ENCODE measurements at places on chromosomes 3 and 15.

DNA sequence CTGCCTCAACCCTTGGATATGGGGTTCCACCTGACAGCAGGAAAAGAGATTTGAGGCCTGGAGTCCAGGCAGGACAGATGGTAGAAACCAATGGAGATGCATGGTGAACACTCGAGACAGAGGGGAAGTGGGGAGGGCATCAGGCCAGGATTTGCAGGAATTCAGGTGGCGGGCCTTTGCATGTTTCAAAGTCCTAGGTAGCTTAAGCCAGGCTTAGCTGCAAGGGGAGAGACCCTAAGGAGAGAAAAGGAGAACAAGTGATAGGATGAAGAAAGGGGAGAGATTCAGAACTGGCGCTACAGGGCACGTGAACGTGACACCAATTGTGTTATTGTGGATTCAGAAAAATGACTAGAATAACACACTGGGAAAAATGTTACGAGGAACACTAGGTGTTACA, 182.6 kb downstream of the PDZRN3 start:
- DNase-seq = no peak
- H3K4me1 ChIP-seq = peaks cover 16% of the 10 kb centered on the region
- H3K4me3 ChIP-seq = no peak overlapping the region

DNA sequence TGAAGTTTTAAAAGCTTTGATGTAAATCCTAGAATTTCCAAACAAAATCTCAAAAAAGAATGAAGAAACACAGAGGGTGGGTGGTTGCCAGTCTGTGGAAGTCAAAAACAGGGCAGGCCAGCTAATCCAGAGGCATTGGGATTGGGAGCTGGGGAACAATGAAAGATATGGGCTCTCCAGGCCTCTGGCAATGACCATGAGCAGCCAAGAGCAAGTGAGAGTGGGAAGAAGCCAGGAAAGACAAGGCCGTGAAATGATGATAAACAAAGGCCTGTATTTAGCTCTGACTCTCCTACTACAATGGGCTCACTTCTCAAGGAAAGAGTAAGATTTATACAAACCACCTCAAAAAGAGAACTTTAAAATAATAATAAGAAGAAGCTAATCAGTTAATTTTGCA, 248.5 kb downstream of the ZMAT3 start:
- DNase-seq = no peak
- H3K36me3 ChIP-seq = no peaks in the 10 kb centered on the region
- no peak overlapping the region for H3K27ac ChIP-seq
- no peaks in the 10 kb centered on the region for H3K27me3 ChIP-seq
- H3K4me3 ChIP-seq = no peak overlapping the region
- H3K4me1 ChIP-seq = no peaks in the 10 kb centered on the region

GRCh38 chr15:56241374-56242105, 2.1 kb downstream of the RFX7 start:
- H3K27ac ChIP-seq = peak overlapping the region; percentile 36
- DNase-seq = no peak
- peaks cover 57% of the 10 kb centered on the region for H3K4me1 ChIP-seq
- peaks cover 5% of the 10 kb centered on the region for H3K36me3 ChIP-seq

- peaks cover 12% of the 10 kb centered on the region for H3K4me1 ChIP-seq
- DNase-seq = no peak
- no peak overlapping the region for H3K27ac ChIP-seq
Measured at GRCh38 chr3:66496301-66496700, 4.5 kb downstream of the LRIG1 start.

DNA sequence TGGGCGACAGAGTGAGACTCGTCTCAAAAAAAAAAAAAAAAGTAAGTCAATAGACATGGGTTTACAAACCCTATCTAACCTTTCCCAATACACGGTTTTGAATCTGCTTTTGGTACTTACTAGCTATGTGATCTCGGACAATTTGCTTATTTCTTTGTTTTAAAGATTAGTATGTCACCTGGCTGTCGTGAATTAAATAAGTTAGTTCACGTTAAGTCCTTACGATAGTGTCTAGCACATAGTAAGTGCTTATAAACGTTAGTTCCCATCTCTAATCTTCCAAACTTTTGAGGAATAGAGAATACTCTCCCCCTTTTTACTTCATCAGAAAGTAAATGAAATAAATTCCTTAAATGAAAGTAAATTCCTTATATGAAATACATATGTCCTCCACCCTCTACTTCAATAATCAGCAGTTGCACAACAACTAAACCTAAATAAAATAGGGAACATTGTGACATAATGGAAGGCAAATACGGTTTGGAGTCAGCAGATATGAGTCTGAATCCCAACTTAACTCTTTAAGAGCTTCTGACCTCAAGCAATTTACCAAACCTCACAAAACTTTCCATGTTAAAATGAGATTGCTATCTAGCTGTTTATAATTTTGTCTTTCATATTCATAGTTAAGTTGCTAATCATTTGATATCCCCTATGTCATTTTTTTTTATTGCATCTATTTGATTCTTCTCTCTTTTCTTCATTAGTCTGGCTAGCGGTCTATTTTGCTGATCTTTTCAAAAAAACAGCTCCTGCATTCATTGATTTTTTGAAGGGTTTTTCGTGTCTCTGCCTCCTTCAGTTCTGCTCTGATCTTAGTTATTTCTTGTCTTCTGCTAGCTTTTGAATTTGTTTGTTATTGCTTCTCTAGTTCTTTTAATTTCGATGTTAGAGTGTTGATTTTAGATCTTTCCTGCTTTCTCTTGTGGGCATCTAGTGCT, 134.6 kb downstream of the PEAK1 start:
- 0 out of 2 replicates have a peak overlapping the region, but pooled peaks have one; percentile 22 for H3K27ac ChIP-seq
- H3K36me3 ChIP-seq = peaks cover 28% of the 10 kb centered on the region
- no peak overlapping the region for H3K4me3 ChIP-seq
- H3K4me1 ChIP-seq = peaks cover 67% of the 10 kb centered on the region
- no peak for DNase-seq

- no peak overlapping the region for H3K4me3 ChIP-seq
- H3K27me3 ChIP-seq = peaks cover 42% of the 10 kb centered on the region
- no peak overlapping the region for H3K27ac ChIP-seq
- no peaks in the 10 kb centered on the region for H3K36me3 ChIP-seq
Measured at GRCh38 chr15:77568014-77568972, 64.4 kb downstream of the LINGO1 start.

DNA sequence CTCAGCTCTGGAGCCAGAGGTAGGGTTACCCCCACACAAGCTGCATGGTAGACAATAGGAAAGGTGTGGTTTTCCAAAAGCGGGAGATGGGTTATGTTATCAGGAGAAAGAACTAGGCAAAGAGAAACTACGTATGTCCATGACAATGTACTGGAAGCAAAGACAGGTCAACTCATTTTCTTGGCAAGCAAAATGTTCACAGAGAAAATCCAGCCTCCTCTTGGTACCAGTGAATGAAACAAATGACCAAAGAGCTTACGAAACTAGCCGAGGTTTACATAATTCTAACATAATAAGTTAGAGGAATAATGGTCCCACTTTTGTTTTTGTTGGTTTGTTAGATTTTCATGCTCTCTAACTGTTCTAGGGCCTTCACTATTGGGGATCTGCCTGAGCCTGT, 338.1 kb upstream of the TGFBR2 start:
- H3K36me3 ChIP-seq = peaks cover 37% of the 10 kb centered on the region
- H3K27ac ChIP-seq = no peak overlapping the region
- no peak overlapping the region for H3K4me3 ChIP-seq
- DNase-seq = no peak

GRCh38 chr15:48641416-48641815, 4.1 kb downstream of the FBN1 start:
- peak overlapping the region; percentile 75 for H3K27ac ChIP-seq
- peaks cover 58% of the 10 kb centered on the region for H3K4me1 ChIP-seq
- H3K4me3 ChIP-seq = peak overlapping the region; percentile 100
- H3K36me3 ChIP-seq = peaks cover 72% of the 10 kb centered on the region
- peaks cover 13% of the 10 kb centered on the region for H3K27me3 ChIP-seq
- no peak for DNase-seq

- DNase-seq = no peak
Measured at GRCh38 chr3:188342991-188343732, 189.2 kb downstream of the LPP start.

DNA sequence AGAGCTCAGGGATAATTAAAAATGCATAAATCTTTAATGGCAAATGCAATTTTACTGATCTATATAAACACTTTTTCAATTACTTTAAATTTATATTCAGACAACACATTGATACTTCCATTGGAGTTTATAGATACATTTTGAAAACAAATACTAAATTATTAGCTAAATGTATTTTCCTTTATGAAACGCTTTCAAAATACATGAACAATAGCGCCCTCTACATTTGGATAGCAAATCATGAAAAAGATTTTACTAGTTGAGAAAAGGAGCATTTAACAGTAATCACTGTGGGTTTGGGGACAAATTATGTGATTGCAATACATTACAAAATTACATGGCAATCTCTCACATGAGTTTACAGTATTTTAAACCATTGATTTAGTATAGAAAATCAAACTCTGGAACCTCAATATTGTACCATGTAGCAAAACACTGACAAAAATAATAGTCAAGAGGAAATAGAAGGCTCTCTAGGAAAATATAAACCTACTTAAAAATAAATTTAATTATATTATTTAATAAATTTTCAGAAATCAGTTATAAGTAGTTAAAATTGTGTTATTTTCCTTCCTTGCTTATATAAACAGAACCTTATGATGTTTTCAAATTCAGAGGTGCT, 207.9 kb downstream of the ZIC1 start:
- H3K27me3 ChIP-seq = no peaks in the 10 kb centered on the region
- no peak overlapping the region for H3K4me3 ChIP-seq

DNA sequence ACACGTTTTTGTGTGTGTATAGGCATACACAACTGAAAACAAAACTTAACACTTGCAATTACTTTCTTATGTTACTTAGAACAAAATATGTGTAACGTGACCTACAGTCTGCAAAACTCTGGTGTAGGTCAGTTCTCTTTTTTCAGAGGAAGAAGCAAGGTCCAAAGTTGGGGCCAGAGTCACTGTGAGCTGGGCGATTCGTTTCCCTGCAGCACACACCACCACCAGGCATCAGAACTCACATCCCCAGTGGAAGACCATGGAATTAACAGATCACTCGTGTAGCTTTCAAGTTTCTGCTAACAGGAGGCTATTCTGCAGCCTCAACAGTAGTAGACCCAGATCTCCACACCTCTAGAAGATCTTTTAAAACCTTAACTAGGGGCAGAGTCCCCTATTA, 25.8 kb downstream of the ANP32A start:
- peak overlapping the region; percentile 67 for H3K4me3 ChIP-seq
- H3K36me3 ChIP-seq = peaks cover 7% of the 10 kb centered on the region
- peaks cover 54% of the 10 kb centered on the region for H3K4me1 ChIP-seq
- H3K27ac ChIP-seq = peak overlapping the region; percentile 75
- no peak for DNase-seq
- H3K27me3 ChIP-seq = peaks cover 1% of the 10 kb centered on the region

GRCh38 chr3:152084441-152085158, 184.1 kb upstream of the MBNL1 start:
- no peak overlapping the region for H3K4me3 ChIP-seq
- H3K27me3 ChIP-seq = no peaks in the 10 kb centered on the region
- no peak for DNase-seq
- H3K27ac ChIP-seq = no peak overlapping the region

GRCh38 chr3:81550415-81550814, 211.0 kb downstream of the GBE1 start:
- H3K4me3 ChIP-seq = no peak overlapping the region
- DNase-seq = peak; percentile 3
- H3K4me1 ChIP-seq = peaks cover 56% of the 10 kb centered on the region
- H3K36me3 ChIP-seq = peaks cover 16% of the 10 kb centered on the region

DNA sequence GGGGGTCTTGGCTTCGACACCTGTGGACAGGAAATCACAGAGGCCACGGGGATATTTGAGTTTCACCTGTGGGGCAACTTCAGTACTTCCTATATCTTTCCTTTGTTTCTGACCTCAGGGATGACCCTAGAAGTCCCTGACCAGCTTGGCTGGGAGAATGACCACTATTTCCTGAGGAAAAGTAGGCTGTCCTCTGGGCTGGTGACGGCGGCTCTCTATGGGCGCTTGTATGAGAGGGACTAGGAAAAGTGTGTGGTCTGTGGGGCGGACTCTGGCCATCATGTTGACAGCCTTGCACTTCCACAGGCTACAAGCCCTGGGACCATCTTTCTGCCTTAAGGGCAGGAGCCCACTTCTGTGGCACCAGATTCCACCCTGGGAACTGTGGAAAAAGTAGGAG, 43.7 kb downstream of the BTD start:
- DNase-seq = no peak
- peak overlapping the region; percentile 84 for H3K4me3 ChIP-seq
- peaks cover 1% of the 10 kb centered on the region for H3K27me3 ChIP-seq
- H3K36me3 ChIP-seq = peaks cover 34% of the 10 kb centered on the region
- peaks cover 75% of the 10 kb centered on the region for H3K4me1 ChIP-seq

DNA sequence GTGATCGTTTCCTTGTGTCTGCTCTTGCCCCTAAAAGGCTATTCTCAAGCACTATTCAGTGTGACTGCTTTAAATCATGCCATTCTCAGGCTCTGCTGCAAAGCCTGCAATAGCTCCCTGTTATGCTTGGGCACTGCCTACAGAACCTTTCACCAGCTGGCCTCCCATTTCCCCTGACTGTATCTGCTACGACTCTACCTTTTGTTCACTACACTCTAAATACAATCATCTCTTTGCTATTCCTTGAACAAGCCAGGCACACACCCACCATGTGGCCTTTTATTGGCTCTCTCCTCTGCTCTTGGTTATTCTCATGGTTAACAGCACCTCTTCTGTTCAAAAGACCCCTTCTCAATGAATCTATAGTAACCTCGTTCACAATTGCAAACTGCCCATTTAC, 29.6 kb upstream of the FNDC3B start:
- no peak overlapping the region for H3K4me3 ChIP-seq
- H3K36me3 ChIP-seq = no peaks in the 10 kb centered on the region
- DNase-seq = no peak
- H3K27me3 ChIP-seq = no peaks in the 10 kb centered on the region

GRCh38 chr3:126013751-126014156, 44.8 kb downstream of the ROPN1B start:
- H3K4me3 ChIP-seq = no peak overlapping the region
- DNase-seq = no peak
- H3K27ac ChIP-seq = no peak overlapping the region
- H3K4me1 ChIP-seq = peaks cover 37% of the 10 kb centered on the region

DNA sequence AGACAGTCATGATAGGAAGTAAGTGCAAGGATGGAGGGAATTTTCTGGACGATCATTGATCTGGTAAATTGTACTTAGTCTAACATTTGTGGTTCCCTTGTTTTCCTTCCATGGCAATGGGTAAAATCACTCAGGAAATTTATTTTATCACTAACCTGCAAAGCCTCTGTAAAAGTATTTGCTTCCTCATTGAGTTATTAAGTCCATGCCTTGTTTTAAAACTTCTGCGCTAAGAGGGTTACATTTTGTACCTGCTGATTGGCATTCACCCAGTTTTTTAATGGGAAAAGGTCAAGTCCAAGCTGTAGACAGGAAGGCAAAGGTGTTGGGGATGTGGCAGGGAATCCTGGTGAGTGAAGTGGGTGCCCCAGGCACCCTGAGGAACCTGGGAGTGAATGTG, 146.2 kb upstream of the NR2F2 start:
- H3K27me3 ChIP-seq = peaks cover 2% of the 10 kb centered on the region
- H3K4me1 ChIP-seq = peaks cover 12% of the 10 kb centered on the region
- DNase-seq = no peak
- H3K27ac ChIP-seq = no peak overlapping the region
- no peak overlapping the region for H3K4me3 ChIP-seq

- no peaks in the 10 kb centered on the region for H3K36me3 ChIP-seq
- no peak overlapping the region for H3K27ac ChIP-seq
- peaks cover 46% of the 10 kb centered on the region for H3K4me1 ChIP-seq
- H3K4me3 ChIP-seq = no peak overlapping the region
- no peaks in the 10 kb centered on the region for H3K27me3 ChIP-seq
Measured at GRCh38 chr3:188047536-188047935, 106.4 kb upstream of the LPP start.

GRCh38 chr3:143443851-143444331, 324.3 kb downstream of the CHST2 start:
- peak; percentile 93 for DNase-seq
- peak overlapping the region; percentile 70 for H3K4me3 ChIP-seq
- peak overlapping the region; percentile 86 for H3K27ac ChIP-seq
- H3K4me1 ChIP-seq = peaks cover 42% of the 10 kb centered on the region
- H3K36me3 ChIP-seq = peaks cover 5% of the 10 kb centered on the region
